ENCODE measurements at places on chromosomes 6 and 20.

GRCh38 chr6:41528409-41528963 is 17.7 kb upstream of the FOXP4 start:
- DNase-seq: no peak

- DNase-seq: no peak
Observed at GRCh38 chr6:1296079-1296478, 15.8 kb upstream of the FOXQ1 start.

GRCh38 chr20:33400812-33401183 is 521 bp downstream of the CDK5RAP1 start:
- DNase-seq: no peak

DNA sequence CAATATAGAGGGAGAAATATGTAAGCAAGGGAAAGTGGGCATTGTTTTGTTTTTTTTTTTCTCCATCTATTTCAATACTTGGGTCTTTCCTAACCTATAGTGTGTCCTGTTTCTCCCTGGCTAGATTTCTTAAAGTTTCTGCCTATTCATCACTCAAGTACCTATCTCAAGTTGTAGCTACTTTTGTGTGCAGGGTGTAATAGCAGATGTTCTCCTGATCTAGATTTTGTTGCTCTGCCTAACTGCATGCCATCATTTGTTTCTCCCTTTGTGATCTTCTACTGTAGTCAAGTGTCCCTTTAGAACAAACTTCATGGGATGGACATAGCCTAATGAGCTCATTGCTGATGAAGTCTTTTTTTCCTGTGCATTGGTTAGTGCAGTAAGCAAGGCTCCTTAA is 45.8 kb downstream of the TOP1 start:
- DNase-seq: no peak

DNA sequence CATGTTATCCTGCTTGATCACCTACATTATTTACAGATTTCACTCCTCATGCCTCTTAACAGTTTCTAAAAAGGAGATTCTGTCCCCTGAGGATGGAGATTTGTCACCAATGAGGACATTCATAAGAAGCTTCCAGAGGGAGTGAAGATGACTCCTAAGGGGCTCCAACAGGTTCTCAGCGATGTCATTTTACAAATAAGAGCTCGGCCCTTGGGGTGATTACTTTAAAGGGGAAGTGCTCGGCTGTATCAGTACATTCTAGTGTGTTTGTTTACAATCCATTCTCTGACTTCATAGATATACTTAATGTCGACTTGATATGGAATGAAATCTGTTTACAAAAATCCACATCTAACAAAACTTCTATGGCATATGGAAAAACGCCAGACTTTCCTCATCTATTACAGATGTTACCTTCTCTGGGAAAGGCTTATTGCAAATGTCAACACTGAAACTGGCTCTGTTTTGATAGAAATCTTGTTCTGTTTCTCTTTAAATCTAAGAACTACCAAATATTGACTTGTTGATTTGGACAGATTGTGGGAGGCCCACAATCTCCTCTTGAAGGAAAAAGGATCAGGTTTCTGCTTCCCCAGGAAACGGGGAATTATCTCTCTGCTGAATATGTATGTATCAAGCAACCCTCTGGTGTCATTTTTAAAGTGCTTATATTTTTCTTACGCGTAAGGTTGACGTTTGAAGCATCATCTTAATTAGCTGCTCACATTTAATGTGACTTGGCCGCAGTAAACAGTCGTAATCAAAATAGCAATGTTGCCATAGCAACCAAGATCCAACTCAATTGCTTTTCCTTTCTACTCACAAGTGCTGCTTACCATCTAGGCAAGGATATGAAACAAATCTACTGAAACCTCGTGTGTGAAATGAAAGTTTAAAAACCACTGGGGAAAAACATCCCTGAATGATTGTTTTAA is 95.7 kb downstream of the SHLD1 start:
- no peak for DNase-seq

GRCh38 chr20:58705208-58705926 is 12.8 kb downstream of the NPEPL1 start:
- no peak for DNase-seq

DNA sequence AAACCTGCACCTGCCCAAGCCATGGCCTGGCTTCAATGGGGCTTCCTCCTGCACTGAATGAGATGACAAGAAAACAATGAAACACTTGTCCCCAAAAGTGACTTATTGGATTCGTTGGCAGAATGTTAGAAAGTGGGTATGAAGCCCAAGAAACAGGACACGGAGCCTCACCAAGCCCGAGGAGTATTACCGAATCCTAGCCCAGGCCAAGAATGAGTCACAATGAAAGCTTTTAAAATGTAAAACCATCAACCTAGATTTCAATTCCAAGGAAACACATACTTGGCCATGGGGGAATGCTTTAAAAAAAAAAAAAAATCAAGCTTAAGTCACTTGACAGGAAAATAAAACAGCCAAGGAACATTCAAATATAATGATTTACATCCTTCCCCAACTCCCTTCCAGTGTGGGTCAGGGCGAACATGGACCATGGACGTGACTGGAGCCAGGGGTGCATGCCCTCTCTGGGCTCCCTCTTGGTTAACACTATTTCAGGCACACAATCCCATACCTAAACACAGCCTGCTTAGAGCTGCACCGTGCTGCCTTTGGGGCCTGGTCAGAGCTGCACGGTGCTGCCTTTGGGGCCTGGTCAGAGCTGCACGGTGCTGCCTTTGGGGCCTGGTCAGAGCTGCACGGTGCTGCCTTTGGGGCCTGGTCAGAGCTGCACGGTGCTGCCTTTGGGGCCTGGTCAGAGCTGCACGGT is 3.1 kb upstream of the STX16 start:
- DNase-seq: no peak

DNA sequence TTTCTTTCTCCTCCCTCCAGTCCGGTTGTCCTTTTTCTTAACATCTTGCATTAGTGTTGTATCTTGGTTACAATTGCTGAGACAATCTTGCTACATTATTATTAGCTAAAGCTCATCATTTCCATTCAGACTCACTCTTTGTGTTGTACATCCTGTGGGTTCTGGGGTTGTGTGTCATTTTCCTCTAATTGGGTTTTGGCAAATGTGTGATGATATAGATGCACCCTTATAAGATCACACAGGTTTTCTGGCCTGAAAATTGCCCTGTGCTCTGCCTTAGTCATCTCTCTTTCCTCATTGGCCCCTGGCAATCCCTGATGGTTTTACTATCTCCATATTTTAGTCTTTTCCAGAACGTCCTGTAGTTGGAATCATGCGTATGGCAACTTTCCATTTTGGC is 60.1 kb downstream of the PPP1R14C start:
- DNase-seq: no peak

DNA sequence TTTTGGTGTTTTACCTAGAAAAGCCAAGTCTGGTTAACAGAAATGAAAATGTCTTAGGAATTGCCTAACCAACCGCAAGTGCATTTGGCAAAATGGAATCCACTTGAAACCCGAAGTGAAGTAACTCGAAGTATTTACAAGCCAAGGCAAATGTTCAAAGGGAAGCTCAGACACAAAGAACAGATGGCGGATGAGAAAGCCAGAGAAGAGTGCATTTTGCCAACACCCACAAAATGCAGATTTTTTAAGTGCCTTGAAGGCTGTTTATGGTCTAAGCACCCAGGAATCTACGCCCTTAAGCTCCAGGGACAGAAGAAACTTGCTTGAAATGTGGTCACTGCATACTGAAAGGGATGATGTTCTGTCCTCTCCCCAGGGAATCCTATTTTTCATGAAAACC is 70.0 kb upstream of the TBXT start:
- no peak for DNase-seq

- DNase-seq: no peak
Observed at GRCh38 chr6:122930252-122931180, 65.5 kb upstream of the CLVS2 start.

GRCh38 chr6:13194852-13195251 is 133.5 kb downstream of the TBC1D7 start:
- DNase-seq: peak; percentile 47

DNA sequence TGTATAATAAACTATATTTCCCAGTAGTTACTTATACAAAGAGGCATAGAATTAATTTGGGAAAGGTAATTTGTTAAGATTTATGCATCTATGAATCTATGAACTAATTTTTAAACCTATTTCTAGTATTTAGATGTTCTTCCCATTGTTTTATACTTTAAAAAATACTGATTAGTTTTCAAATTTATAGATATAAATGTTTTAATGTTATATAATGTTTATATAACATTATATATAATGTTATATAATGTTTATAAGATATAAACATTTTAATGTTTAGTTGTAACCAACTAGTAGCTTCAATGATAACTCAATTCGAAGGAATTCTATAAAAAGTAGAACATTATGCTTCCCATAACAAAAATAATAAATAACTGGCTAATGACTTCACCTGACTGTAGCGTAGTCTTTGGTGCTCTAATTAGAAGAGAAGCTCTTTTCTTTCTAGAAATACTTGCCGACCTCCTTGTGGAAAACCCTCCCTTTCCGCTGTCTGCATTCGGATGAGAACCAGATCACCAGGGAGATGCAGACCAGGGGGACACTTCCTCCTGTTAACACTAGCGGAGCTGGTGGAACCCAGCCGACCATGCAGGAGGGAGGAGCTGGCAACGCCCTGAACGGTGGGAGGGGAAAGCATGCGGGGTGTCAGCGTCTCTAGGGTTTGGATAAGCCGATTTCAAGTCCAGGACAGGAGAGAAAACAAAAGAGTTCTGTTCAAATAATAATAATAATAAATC is 158.4 kb downstream of the OR2B2 start:
- no peak for DNase-seq

- no peak for DNase-seq
Observed at GRCh38 chr20:37726971-37727956, 33.4 kb downstream of the CTNNBL1 start.

DNA sequence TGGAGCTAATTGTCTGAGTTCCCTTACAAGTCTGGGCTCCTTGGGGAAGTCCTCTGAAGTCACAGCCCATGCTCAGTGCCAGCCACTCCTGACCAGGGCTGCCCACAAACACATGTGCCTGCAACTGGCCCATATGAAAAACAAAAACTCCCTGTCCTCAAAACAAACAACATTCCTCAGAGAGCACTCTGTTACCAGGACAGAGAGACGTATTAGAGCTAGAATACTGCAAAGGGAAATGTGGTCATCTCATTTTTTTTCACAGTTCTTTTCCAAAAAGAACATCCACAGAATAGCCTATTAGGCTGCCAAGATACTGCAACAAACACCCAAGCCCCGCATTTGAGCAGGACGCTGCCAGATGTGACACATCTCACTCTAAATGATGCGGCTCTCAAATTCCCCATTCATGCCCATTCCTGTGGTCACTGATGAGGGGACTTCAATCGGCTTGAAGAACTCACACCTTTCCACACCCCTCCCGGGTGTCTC is 71.1 kb downstream of the SLC22A23 start:
- no peak for DNase-seq

- no peak for DNase-seq
Observed at GRCh38 chr6:162443101-162443500, 284.5 kb downstream of the PRKN start.

DNA sequence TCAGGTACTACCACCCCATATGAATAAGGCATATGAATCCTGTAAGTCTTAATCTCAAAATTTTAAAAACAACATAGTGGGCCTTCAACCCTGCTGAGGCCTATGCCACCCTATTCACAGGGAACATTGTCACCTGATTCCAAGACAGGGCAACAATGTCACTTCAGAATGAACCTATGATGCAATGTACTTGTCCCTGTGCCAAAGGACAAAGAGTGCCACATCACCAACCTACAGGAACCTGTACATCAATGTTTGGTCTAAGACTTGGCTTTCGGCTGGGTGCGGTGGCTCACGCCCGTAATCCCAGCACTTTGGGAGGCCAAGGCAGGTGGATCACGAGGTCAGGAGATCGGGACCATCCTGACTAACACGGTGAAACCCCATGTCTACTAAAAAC is 318.5 kb upstream of the JARID2 start:
- DNase-seq: no peak

DNA sequence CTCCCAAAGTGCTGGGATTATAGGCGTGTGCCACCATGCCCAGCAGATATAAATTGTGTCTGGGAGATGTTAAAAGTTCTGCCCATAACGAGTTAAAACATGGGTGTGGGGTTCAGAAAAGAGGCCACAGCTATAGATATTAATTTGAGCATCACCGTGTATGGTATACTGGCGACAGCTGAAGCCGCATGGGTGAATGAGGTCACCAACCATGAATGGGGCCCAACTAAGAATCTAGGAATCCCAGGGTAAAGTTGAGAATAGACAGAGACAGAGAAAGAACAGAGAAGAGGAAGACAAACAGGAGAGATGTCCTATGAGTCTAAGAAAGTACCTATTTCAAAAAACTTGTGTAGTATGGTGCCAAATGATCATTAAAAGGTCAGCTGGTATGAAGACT is 50.9 kb downstream of the ILRUN start:
- DNase-seq: no peak

DNA sequence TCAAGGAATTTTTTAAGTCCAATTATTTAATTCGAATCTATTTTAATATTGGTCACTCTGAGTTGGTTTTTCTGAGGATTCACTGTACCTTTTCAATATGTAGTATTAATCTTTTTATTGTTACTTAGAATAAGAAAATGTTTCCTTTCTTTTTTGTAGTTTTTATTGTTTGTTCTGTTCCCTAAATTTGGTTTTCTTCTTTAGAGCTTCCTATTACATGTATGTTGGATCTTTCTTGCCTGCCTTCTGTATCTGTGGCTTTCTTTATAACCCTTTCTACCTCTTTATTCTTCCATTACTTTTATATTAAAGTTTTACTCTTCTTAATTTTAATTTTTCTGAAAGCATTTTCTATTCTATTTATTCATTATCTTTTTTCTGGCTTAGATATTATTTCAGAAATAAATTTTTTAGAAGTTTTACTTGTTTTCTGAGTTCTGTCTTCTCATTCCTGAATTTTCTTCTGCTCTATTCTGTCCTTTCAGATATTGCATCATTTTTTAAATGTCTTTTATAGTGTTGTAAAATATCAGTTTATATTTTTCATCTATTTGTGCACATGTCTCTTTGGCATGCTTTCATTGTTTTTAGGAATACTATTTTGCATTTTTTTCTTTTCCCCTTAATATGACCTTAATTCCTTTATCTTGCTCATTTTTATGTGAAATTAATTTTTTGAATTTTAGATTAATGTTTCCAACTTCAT is 33.6 kb upstream of the UST start:
- DNase-seq: no peak
